Stimulated activated memory B cell treated with anti-CD40 and anti-IgM and Interleukin-4, amounts not matched to agents 10 μg/mL and 1 μg/mL and 100 μg/mL, for 72 hours (primary cell): ENCODE measurements at places on chromosomes 5 and 9.

- no peak for ATAC-seq
These were observed 76.6 kb upstream of the ITGA1 start for GRCh38 chr5:52710972-52711596.

GRCh38 chr9:31541721-31542281 lies 842.6 kb upstream of the ACO1 start:
- ATAC-seq, result no peak

GRCh38 chr5:74829413-74829812 lies 36.8 kb downstream of the FAM169A start:
- ATAC-seq, result no peak

DNA sequence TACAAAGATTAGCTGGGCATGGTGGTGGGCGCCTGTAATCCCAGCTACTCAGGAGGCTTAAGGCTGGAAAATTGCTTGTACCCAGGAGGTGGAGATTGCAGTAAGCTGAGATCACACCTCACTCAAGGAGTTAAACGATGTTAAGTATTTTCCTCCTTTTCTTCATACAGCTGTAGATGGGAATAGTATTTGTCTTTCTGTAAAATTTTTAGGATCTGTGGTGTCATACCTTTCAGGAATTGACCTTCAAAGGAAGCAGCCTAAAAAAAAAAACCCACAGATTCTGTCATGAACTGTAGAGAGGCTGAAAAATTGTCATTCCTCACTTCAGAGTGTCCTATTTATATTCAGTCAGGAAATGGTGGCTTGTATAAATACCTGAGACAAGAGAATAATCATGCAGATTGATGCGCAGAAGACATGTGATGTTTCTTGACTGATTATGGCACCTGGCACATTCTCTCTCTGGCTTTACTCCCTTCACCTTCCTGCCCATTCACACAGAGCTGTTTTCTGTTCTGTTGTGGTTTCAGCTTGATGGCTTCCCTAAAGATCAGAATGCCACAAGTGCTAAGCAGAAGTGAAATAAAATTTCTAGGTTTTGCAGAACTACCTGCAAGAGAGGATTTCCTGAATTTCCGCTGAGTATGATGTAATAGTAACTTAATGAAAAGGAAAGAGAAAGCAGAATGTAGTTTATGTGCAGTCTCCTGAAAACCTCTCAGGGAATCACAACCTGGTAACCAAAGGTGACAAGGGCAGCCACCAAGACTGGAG lies 3.8 kb downstream of the IFNA1 start:
- ATAC-seq, result peak; percentile 99

DNA sequence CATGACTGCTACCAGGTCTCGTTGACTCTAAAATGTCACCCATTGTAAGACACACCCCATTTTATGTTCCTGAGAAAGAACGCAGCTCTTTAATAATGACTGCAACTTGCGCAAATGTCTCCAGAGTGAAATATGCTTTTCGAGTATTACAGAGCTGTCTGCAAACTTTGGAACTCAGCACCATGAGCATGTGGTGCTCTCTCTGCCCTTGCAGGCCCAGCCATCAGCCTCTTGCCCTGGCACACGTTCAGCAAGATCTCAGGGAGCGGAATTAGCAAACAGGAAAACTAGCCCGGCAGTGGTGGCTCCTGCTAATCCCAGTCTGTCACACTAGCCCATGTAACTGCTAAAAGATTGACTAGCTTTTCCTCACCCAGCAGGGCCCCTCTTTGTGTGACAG lies 114.5 kb upstream of the SLC1A3 start:
- no peak for ATAC-seq

DNA sequence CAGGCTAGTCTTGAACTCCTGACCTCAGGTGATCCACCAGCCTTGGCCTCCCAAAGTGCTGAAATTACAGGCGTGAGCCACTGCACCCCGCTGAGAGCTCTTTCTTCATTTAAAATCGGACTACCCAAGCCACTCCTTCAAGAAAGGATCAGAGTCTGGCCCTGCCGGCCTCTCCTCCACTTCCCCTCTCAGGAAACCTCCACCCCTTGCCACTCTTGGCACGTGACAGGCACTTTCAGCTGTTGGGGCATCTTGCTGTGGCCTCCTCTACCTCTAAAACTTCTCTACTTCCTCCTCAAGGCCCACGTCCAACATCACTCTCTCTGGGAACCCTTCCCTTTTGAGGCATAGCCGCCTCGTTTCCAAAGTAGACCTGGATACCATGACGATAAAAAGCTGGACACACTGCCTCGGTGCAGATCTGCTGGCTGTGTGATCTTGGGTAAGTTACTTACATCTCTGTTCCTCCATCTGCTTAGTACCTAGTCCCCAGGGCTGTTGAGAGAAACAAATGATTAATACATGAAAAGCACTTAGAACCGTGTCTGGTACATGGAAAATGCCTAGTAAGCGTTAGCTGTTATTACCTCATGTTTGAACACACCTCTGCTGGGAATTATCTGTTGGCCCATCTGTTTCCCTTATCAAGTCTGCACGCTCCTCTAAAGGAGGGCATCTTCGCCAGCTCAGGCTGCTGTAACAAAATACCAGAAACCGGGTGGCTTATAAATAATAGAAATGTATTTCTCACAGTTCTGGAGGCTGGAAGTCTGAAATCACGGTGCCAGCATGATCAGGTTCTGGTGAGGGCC lies 55.3 kb downstream of the SMIM23 start:
- ATAC-seq, result no peak

DNA sequence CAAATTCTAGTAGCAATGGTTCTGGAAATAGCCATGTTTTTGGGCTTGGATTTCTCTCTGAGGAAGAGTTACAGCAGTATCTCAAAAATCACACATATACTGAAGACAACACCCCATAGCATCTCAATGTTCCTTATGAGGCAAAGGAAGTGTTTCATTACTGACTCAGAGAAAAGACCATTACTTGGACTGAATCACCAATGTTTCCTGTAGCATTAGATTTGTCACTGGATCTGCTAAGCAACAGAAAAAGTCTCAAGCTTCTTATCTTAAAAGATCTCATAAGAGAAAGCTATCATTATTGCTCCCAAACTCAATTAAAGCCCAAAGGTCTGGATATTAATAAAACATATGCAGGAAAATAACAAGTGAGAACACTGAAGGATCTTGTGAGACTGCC lies 272.4 kb downstream of the ADAMTS6 start:
- no peak for ATAC-seq

GRCh38 chr5:150457121-150457520 lies 7.6 kb upstream of the RPS14 start:
- ATAC-seq, result no peak

DNA sequence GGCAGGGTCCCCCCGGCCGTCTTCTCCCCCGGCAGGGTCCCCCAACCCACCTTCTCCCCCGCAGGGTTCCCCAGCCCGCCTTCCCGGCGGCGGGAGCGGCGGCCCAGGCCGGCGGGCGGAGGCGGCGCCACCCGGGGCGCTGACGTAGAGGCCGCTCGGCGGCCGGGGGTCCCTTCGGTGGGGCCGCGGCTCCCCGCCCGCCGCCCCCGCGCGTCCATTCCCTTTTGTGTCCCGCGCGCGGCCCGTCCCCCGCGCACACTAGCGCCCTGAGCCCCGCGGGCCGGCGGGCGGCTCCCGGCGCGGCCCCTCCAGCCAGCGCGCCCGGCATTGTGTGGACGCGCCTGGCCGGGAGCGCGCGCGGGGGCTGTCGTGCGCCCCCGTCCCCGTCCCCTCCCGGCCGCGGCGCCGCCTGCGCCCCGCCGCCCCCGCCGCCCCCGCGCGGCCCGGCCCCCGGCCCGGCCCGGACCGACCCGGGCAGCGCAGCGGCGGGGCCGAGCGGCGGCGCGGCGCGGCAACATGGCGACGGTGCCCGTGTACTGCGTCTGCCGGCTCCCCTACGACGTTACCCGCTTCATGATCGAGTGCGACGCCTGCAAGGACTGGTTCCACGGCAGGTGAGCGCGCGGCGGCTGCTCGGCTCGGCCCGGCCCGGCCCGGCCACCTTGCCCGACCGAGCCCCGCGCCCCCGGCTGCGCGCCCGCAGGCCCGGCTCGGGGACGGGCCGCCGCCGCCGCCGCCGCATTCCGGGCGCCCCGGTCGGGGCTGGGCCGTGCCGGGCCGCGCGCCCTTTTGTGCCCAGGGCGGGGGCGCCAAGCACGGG lies at the start of gene PHF2:
Gene PHF2, plus strand, starts transcription at position 327 of the 820 bp plus-strand sequence. Its CDS starts 190 bp downstream, at position 517.
- peak; percentile 71 for ATAC-seq

DNA sequence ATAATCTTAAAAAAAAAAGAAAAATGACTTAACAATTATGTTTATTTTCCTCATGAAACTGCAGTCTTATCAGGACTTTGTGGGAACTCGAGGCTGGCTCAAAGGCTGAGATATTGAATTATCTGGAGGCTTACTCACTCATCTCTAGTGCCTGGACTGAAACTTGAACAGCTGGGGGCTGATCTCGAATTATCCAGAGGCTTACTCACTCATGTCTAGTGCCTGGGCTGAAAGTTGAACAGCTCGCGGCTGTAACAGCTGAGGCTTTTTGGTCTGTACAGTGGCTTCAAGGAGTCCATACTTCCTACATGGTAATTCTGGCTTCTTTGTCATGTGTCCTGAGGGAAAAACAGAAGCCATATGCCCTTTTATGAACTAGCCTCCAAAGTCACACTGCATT lies 371.9 kb downstream of the CETN3 start:
- ATAC-seq, result no peak

DNA sequence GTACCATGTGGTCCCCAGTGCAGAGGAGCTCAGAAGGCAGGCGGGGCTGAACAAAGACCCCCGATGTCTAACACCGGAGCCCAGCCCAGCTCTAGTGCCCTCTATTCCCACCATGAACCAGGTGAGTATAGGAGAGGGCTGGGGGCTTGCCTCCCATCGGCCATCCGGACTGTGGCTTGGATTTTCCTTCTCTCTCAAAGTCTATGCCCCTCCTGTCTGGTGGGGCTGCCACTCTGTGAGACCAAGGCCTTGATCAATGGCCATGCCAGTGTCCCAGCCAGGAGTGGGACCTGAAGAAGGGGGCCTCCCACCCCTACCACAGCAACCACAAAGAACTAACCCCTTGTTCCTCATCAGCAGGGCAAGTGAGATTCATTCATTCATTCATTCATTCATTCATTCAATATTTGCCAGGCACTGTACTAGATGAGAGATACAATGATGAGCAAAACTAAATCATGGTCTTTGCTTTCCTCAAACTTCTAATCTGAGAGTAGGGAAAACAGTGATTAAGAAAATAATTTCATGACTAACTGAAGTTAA lies 47.6 kb downstream of the ARHGEF37 start:
- no peak for ATAC-seq

GRCh38 chr9:111938427-111938800 lies 41.8 kb downstream of the UGCG start:
- peak; percentile 55 for ATAC-seq

DNA sequence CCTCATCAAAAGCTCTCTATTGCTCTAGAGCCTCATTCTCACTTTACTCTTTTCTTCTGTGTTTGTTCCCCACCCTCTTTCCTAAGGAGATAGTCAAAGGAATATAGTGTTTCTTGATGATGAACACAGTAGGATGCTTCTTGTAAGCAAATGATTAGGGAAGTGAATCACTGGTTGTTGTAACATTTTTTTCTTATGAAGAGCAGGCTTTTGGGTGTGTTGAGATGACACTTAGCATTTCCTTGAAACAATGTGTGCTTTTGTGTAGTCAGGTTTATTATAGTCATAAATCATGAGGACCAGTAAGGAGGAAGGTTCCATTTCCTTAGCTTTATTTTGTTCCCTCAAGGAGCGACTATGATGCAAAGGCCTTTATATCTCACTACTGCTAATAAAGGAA lies 1991.3 kb upstream of the C9orf72 start:
- no peak for ATAC-seq

- no peak for ATAC-seq
These were observed 235.3 kb downstream of the GABRB2 start for GRCh38 chr5:161311146-161311708.

DNA sequence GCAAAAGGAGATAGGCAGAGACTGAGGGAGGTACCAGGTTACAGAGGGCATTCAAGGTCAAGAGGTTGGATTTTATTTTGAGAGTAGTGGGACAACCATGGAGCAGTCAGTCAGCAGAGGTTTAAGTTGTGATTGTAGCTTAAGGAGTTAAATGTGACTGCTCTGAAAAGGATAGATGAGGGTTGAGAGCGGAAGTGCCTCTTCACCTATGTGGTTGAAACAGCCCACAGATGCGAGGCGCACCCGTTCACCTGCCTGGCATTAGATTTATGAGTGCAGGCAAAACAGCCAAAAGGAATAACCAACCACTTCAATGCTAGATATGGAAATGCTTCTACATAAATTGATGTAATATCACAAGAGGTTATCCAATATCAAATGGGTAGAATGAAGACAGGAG lies 8.4 kb downstream of the ZNF474 start:
- ATAC-seq, result no peak

GRCh38 chr5:121987685-121988073 lies 25.9 kb downstream of the SRFBP1 start:
- ATAC-seq, result no peak

DNA sequence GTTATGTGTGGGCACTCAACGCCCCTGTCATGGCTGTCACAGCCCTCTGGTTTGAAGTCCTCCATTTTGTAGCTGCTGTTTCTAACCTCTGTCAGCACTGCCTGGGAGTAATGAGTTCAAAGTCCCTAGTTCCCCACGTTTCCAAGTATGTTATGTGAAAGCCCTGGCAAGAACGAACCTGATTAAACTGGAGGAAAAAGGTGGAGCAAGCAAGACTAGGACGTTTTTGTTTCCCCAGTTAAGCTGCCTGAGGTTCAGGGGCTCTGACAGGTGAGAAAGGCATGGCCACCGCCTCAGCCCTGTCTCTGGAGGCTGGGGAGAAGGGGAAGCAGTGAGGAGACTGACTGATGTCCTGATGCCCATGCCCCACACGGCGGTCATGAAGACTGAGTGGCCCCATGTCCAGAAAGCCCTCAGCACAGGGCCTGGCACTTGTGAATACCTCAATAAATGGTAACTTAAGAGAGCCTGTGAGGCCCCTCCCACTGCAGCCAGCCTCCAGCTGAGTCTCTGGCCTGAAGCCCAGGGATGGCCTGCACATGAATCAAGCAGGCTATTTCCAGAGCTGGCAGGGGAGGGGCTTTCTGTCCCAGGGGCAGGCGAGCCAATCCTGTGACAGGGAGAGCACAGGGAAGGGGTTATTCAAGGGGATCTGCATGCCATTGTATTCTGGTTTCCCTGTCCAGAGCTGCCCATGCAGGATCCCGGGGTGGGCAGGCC lies 61.8 kb downstream of the PFDN1 start:
- no peak for ATAC-seq

GRCh38 chr5:307794-308579 lies 13.5 kb upstream of the AHRR start:
- no peak for ATAC-seq
